ENCODE measurements at places on chromosomes 7 and 10. TPM values are rescaled to one million over a fixed set of nuclear protein-coding genes. Genes with fewer than 3 reads are reported as not detected.

The PIK3CG gene
- total RNA-seq, result not detected

The COL13A1 gene
- 0.27 TPM for total RNA-seq

The FAM185A gene
- total RNA-seq, result 6.7 TPM

The ANKRD1 gene
- total RNA-seq, result 7.0 TPM

The PLXNA4 gene
- 1.5 TPM for total RNA-seq

The BAG3 gene
- 157 TPM for total RNA-seq

The UTF1 gene
- total RNA-seq, result not detected

The NRAP gene
- total RNA-seq, result not detected

The LIPN gene
- not detected for total RNA-seq

The IFIT2 gene
- 3.2 TPM for total RNA-seq

The PRSS37 gene
- total RNA-seq, result not detected

The EGR2 gene
- total RNA-seq, result 0.86 TPM

The DLX6 gene
- not detected for total RNA-seq

The OR2A7 gene
- total RNA-seq, result not detected

The KMT2E gene
- total RNA-seq, result 14.9 TPM

The SH2D4B gene
- total RNA-seq, result not detected

The BLNK gene
- not detected for total RNA-seq

The VAX1 gene
- 1.3 TPM for total RNA-seq

The PEX1 gene
- total RNA-seq, result 6.1 TPM

The WDR11 gene
- 28.3 TPM for total RNA-seq

The LRRD1 gene
- total RNA-seq, result not detected

The OR2A42 gene
- not detected for total RNA-seq

The C10orf53 gene
- not detected for total RNA-seq

The FAM13C gene
- total RNA-seq, result 0.28 TPM

The OR2A5 gene
- not detected for total RNA-seq

The CDNF gene
- 0.85 TPM for total RNA-seq

The GPRIN2 gene
- 24.9 TPM for total RNA-seq

The EVX1 gene
- total RNA-seq, result not detected

The MAT1A gene
- total RNA-seq, result 0.11 TPM

The BLVRA gene
- 68.7 TPM for total RNA-seq

The SKAP2 gene
- total RNA-seq, result 17.4 TPM

The MYOZ1 gene
- not detected for total RNA-seq

The OR2A12 gene
- total RNA-seq, result not detected
